M059J (cell line): ENCODE measurements at places on chromosomes 16 and 17. TPM values are rescaled to one million over a fixed set of nuclear protein-coding genes. Genes with fewer than 3 reads are reported as not detected.

The IRX5 gene
- total RNA-seq: 1.2 and 3.9 TPM in 2 replicates

- no peak for DNase-seq
Observed at GRCh38 chr17:62727916-62728672, 80.0 kb downstream of the MARCHF10 start.

The CCL17 gene
- total RNA-seq: not detected in 2 replicates

DNA sequence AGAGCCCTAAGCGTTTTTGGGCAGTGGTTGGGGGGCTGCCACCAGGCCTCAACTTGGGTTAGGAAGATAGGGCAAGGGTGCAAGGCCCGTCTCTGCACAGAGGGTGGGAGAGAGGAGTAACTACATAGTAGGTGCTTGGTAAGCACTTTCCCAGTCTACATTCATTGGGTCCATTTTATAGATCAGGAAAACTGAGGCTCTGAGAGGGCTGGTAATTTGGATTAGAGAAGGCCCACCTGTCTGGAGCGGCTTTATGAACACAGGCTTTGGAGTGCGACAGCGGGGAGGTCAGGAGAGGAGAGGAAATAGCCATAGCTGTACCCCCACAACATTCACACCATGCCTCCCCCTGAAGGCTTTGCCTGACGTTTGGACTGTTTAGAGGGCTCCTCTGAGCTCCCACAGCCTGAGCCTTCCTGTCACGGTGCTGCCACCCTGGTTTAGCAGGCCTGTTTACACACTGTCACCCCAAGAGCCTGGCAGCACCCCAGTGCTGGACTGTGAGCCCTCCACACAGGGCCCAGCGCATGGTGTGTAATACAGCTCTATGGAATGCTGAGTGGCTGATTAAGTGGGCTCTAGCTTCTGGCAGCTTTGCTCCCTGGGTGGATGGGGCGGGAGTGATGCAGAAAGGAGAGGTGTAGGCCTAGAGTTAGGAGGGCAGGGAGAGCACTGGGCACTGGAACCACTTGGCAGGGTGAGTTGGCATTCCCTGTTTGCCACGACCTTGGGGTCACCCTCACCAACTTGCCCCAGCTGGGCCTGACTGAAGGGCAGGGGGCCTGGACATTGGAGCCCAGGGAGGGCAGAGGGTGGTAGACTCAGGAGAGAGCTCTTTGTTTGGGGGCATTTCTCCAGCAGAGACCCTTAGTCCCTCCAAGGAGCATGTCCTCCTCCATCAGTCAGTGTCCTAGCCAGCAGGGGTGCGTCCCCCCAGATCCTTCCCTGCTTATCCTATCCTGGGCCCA lies 73.7 kb downstream of the RAI1 start:
- DNase-seq: no peak

GRCh38 chr16:64900019-64900418 lies 221.8 kb downstream of the CDH11 start:
- DNase-seq: no peak

- DNase-seq: peak; percentile 61
Observed at GRCh38 chr16:87202346-87202745, 114.8 kb downstream of the C16orf95 start.

The FBXO47 gene
- not detected in 2 replicates for total RNA-seq

DNA sequence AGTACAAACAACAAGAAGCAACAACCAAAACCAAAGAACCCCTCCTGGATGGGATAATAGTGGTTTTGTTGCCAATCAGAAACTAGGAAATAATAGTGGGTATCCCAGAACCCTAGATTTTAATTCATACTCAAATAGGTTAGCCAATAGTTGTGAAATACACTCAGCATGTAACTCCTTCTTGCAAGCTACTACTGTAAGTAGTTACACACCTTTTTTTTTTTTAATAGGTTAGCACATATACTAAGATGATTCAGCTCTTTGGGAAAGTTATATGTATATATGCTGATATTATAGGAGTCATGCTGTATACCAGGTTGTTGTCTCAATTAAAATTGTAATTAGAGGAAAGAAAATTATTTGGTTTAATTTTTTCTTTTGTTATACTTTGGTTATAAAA lies 92.5 kb upstream of the HAS3 start:
- DNase-seq: no peak
